ENCODE measurements at places on chromosomes 6 and 20. TPM values are rescaled to one million over a fixed set of nuclear protein-coding genes. Genes with fewer than 3 reads are reported as not detected.

GRCh38 chr6:19849755-19850154 is 12.6 kb downstream of the ID4 start:
- DNase-seq, result no peak

DNA sequence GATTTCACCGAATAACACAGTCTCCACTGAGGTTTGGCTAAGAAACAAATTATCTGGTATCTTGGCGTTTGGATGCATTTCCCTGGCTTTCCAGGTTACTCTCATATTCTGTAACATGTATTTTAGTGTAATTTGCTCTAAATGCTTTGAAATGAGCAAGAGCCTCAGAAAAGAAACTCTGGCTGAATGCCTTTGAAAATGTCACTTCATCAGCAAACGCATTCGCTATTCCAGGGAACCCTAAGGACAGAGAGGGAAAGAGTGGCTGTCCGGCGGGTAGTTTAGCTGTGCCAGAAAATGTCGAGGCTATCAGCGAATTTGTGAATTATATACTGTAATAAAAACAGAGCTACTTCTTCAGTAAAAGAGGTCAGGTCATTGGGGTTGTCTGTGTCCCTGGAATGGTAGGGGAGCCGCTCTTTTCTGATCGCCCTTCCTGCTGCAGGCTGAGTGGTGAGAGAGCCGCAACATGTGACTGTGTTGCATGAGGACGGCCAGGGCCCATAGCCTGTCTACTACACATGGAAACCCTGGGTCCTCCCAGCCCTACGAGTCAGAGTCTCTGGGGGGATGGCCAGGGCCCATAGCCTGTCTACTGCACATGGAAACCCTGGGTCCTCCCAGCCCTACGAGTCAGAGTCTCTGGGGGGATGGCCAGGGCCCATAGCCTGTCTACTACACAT is 57.3 kb downstream of the SMOC2 start:
- no peak for DNase-seq

GRCh38 chr6:87754828-87755227 is 52.8 kb upstream of the AKIRIN2 start:
- no peak for DNase-seq

- no peak for DNase-seq
These were observed 60.6 kb downstream of the SHPRH start for GRCh38 chr6:145903356-145904102.

- no peak for DNase-seq
These were observed 9.7 kb downstream of the MAP1LC3A start for GRCh38 chr20:34567892-34568865.

DNA sequence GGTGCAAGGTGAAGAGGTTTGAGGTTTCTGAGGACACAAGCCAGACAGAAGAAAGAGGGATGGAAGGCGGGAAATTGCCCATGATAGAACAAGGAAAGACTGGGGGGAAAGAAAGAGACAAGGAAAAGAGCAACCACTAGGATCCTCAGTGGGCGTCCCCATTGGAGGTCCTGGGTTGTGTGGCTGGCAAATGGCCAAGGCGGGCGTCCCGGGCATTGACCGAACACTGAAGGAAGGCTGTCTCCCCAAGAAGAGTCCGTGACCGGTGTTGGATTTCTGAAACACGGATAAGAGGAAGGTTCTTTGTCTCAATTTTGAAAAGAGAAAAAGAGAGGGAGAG is 746.6 kb upstream of the ADGRB3 start:
- DNase-seq, result no peak

GRCh38 chr6:138087593-138088325 is 19.5 kb downstream of the PERP start:
- no peak for DNase-seq

GRCh38 chr6:5764401-5764955 is 242.2 kb downstream of the NRN1 start:
- DNase-seq, result no peak

DNA sequence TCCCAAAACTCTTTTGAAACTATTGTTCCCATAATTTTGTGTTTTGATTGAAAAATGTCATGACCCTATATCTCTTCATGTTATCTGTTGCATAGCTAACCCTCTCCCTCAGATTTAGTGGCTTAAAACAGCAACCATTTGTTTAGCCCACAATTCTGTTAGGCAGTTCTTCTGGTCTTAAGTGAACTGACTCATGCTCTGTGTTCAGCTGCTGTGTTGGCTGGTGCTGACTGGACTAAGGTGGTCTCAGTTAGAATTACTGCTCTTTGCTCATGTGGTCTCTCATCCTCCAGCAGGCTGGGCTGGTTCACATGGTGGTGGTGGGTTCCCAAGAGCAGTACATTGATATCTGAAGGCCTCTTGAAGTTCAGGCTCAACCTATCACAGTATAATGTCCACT is 80.8 kb downstream of the KHDC1L start:
- DNase-seq, result no peak

GRCh38 chr6:146017672-146018071 is 11.2 kb upstream of the GRM1 start:
- no peak for DNase-seq

SLC17A2 gene
- total RNA-seq, result not detected

PRPH2 gene
- total RNA-seq, result 0.67 TPM
